ENCODE measurements at places on chromosomes 1 and 21. TPM values are rescaled to one million over a fixed set of nuclear protein-coding genes. Genes with fewer than 3 reads are reported as not detected.

The ANKRD65 gene
- 17.7 TPM for polyA plus RNA-seq

GRCh38 chr1:5720936-5721335, 271.3 kb downstream of the NPHP4 start:
- no peak for DNase-seq

DNA sequence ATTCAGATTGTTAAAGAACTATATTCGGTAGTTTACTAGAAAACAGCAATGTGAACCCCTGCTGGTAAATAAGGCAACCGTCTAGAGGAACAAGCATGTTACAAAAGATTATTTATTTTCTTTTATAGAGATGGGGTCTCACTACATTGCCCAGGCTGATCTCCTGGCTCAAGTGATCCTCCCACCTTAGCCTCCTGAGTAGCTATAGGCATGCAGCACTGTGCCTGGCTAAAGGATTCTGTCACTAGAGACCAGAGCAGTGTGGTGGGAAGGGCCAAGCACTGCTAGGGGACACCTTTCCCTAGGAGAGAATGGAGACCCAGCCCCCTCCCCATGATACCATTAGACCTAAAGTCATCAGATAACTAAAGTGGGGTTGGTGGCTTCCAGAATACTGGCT, 28.9 kb downstream of the SLC27A3 start:
- DNase-seq, result no peak

DNA sequence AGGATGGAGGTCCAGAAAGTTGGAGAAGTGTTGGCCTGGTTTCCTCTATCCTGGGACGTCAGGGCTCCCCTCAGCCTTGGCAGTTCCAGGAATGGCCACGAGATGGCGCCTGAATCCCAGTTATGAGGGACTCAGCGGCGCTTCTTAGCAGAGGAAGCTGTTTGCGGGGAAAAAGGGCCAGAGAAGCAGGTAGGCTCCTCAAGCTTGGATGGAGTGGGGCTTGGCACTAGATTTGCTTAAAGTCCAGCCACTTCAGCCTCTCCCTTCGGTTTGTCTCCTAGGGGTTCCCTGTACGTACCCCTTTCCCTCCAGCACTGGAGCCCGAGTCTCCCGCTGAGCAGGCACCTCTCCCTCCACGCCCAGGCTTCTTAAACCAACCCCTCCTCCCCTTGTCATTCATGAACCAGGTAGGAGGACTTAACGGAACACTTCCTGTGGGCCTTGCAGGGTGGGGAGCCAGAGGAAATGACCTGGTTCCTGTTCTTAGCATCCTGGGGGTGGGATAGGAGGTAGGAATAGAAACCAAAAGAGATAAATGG, 32.0 kb upstream of the TENT5B start:
- DNase-seq, result no peak

DNA sequence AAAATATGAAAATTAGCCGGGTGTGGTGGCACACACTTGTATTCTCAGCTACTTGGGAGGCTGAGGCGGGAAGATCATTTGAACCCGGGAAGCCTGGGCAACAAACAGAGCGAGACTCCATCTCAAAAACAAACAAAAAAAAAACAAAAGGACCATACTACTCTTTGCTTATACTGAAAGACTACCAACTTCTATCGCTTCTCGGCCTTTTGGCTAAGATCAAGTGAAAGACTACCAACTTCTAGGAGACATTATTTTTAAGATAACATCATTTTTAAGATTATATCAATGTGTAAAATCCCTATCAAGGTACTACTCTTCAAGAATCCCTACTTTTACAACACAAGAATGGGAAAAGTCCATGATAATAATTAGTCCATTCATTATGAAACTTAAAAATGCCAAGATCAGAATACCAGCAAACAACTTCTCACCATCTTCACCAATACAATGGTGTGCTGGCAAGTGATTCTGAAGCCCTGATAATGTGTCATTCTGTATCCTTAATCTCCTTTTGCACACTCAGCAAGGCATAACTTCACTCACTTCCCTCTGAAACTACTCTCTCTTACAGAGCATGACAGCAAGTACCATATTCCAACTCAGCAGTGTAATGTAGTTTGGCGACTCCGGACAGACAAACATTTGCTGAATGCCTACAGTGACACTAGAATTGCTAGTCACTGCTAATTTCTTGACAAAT, 1.7 kb downstream of the PTP4A2 start:
- DNase-seq, result no peak

The FAM72A gene
- polyA plus RNA-seq, result 1.2 TPM

The TRIM46 gene
- polyA plus RNA-seq, result 1.1 TPM

GRCh38 chr1:174052621-174053020, 30.5 kb upstream of the RC3H1 start:
- DNase-seq, result no peak

GRCh38 chr1:153217212-153217611, at the start of gene PRR9:
Gene PRR9, plus strand, starts transcription at chr1:153217584. Its CDS starts 561 bp downstream, at chr1:153218145.
- no peak for DNase-seq

DNA sequence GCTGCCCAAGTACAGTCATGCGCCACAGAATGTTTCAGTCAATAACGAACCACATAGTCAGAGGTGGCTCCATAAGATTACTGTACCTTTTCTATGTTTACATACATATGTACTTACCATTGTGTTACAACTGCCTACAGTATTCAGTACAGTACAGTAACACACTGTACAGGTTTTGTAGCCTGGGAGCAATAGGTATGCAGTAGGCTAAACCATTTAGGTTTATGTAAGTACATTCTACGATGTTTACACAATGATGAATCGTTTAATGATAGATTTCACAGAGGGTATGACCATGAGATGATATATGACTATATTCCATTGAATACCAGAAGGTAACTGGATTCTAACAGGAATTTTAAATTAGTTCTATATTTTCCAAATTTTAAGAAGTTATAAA, 10.5 kb downstream of the YY1AP1 start:
- no peak for DNase-seq

GRCh38 chr1:77310924-77311323, 29.1 kb downstream of the AK5 start:
- no peak for DNase-seq

DNA sequence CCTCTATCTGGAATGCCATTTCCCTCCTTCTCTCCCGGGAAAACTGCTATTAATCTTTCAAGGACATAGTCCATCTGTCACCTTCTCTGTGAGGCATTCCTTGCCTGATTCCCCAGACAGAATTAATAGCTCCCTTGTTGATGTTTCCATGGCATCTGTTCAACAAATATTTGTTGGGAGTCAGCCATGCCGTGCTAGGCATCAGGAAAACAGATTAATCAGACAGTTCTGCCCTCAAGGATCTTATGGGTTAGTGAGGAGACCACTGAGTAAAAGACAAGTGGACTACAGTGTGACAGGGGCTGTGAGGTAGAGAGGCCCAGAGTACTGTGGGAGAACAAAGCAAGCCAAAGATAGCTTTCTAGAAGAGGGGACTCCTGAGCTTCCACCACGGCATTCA, 11.4 kb upstream of the MAGOH start:
- no peak for DNase-seq

DNA sequence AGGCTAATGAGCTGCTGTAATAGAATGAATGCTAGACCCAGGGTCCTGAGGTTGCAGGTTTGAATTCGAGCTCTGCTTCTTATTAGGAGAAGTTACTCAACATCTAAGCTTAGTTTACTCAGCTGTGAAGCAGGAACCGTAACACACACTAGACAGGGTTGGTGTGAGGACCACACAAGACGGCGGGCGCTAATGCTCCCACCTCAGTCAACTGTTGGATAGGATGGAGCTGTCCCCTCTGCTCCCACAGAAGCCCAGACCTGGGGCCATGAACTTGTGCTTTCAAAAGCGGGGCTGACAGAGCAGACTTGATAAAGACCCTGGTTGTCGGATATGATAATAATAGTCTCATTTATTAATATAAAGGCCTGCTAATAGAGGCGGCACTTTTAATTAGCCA, 98.4 kb upstream of the CD34 start:
- no peak for DNase-seq

GRCh38 chr1:52904927-52905698, 16.4 kb downstream of the ECHDC2 start:
- DNase-seq, result no peak

The NFIA gene
- polyA plus RNA-seq, result 18.1 TPM

GRCh38 chr1:34320053-34320669, 143.5 kb downstream of the C1orf94 start:
- no peak for DNase-seq

DNA sequence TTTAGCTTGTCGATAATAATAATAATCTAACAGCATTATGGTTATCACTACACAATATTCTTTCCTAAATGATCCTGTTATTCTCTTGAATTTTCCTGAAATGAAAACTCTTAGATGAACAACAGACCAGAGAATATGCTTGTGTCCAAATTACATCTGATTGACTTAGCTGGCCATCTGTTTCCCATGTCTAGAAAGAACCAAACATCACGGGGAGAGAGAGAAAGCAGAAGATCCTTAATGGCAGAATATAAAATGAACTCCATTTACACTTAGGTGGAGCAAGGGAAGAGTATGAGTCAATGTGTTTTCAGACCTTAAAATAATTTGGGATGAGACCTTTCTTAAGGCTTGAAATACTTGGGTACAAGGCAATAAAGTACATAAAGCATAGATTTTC, 162.2 kb downstream of the DSCAM start:
- no peak for DNase-seq

DNA sequence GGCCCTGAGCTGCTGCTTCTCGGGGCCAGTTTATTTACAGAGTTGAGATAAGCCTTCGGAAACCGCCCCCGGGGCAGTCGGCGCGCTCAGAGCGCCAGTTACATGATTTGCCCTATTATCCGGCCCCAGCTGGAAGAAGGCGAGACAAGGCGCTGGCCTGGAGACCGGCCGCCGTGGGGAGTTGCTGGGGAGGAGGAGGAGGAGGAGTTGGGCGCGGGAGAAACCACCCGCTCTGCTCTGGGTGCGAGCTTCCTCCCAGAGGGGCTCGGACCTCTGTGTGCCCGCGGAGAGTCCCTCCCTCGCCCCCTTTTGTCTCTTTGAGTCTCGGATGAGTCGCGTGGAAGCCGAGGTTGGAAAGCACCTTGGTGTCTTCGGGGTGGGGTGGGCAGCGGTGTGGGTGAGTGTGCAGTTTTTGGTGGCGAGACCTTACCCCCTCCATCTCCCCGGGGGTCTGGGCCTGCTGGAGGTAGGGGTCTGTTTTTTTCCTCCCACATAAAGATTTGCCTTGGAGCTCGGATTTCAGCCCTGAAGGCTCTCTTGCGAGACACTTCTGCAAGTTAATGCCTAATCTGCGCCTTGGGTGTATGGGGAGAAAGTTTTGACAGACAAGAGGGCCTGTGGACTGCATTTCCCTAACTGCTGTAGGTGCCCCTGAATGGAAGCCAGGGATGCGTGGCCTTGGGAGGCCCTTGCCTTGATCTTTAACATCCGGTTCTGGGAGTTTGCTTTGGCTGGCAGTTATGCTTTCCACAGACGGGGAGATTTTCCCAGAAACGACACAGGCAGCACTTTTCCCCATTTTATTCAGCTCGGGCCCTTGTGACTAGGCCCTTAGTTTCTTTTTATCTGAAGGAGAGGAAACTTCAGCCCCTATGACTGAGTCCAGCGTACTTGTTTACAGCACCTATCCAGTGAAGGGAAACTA, 80.0 kb downstream of the NDUFS5 start:
- no peak for DNase-seq

- DNase-seq, result no peak
Measured at GRCh38 chr1:204128464-204128963, 23.3 kb downstream of the ETNK2 start.

GRCh38 chr1:117388328-117388727, 21.1 kb downstream of the MAN1A2 start:
- no peak for DNase-seq

Data from urinary bladder (tissue), 4 donors.